ENCODE measurements at places on chromosomes 5 and 9.

GRCh38 chr9:77601476-77602099, 46.5 kb downstream of the GNA14 start:
- DNase-seq: no peak

GRCh38 chr5:171639966-171640365, 145.7 kb upstream of the SMIM23 start:
- no peak for DNase-seq

DNA sequence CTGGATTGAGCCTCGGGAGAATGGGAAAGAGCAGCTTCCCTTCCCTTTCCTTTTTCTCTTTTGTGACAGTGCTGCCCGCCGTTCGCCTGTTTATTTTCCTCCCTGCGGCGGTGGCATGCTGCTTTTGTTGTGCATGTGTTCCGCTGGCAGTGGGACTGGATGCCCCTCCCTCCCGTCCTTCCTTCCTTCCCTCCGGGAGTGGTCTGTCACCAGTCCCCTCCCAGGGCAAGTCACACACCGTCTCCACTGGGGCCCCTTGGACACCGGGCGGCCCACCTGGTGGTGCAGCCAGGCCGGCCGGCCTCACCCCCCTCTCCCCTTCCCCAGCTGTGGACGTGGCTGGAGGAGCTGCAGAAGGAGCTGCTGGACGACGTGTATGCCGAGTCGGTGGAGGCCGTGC, 214.7 kb downstream of the TRIO start:
- no peak for DNase-seq

DNA sequence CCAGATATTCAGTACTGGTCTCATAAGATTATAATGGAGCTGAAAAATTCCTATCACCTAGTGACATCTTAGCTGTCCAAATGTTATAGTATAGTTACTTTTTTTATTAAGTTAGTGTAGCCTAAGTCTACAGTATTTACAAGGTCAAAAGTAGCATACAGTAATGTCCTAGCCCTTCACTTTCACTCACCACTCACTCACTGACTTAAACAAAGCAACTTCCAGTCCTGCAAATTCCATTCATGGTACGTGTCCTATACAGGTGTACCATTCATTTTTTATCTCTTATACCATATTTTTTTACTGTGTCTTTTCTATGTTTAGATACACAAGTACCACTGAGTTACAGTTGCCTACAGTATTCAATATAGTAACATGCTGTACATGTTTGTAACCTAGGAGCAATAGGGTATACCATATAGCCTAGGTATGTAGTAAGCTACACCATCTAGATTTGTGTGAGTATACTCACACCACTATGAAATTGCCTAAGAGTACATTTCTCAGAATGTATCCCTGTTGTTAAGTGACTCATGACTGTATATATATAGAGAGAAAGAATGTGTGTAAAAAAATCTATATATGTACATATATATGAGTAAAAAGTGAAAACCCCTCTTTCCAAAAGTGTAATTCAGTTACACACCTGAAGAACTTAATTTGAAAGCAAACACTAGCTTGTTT, 234.8 kb upstream of the WWC1 start:
- DNase-seq: no peak

DNA sequence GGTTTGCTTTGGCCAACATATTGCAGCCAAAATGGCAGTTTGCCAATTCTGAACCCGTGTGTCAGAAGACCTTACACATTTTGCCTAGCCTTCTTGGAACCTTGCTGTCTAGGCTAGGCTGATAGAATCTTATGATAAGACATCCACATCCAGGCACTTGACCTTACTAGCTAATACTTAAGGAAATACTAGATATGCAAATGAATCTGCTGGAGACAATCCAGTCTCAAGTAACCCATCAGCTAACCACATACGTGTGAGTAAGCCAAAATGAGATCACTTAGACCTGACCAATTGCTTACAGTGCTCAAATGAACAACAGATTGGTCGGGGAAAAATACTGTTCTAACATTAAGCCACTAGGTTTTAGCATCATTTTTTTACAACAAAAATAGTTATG, 1504.6 kb upstream of the CDH9 start:
- no peak for DNase-seq

DNA sequence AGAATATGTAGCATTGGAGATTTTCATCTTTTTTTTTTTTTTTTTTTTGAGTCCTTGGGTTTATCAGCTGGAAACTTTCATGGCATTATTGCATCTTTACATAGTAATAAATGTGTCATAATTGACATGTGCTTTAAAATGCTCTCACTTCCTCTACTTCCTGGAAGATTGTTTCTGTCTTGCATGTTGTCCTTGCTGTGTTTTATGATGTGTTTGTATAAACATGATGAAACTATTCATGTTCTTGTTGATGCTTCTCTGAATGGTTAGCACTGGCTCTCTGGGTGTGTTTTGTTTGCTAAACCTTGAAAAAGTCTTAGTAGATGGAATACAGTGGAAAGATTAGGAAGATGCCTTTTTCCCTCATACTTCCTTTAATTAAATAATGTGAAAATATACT, 87.9 kb downstream of the IQGAP2 start:
- DNase-seq: no peak

DNA sequence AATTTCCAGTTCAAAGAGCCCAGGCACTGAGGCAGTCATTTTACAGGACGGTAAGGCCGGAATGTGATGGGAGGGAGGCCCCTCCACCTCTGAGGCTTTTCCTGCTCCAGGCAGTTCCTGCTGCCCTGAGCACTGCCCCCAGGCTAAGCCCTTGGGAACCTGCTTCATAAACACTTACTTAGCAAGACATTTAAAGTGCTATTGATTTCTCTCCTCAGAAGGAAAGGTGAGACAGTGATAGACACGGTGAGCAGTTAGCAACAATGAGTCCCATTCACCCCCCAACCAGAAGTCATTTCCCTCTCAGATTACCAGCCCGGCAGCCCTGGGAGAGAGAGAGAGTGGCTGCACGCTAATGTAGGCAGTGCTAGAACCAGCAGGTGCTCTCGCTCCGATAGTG, 462.5 kb downstream of the SPOCK1 start:
- DNase-seq: no peak

DNA sequence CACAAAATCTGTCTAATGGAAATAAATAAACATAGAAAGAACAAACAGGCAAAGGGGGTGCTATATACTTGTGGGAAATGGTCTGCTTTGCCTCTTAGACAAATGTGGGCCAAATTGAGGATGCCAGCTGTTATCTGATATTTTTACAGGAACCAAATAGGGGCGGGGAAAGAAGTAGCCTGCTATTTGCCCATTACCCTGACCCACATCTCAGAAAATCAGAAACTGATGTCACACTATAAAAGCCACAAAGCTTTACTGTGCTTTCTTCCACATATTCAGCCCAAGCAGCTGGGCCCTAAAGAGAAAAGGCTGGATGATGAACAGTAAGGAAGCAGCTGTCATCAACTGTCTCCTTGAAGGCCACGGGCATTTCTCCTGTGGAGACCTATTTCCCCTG, 97.3 kb downstream of the ELAVL2 start:
- no peak for DNase-seq

DNA sequence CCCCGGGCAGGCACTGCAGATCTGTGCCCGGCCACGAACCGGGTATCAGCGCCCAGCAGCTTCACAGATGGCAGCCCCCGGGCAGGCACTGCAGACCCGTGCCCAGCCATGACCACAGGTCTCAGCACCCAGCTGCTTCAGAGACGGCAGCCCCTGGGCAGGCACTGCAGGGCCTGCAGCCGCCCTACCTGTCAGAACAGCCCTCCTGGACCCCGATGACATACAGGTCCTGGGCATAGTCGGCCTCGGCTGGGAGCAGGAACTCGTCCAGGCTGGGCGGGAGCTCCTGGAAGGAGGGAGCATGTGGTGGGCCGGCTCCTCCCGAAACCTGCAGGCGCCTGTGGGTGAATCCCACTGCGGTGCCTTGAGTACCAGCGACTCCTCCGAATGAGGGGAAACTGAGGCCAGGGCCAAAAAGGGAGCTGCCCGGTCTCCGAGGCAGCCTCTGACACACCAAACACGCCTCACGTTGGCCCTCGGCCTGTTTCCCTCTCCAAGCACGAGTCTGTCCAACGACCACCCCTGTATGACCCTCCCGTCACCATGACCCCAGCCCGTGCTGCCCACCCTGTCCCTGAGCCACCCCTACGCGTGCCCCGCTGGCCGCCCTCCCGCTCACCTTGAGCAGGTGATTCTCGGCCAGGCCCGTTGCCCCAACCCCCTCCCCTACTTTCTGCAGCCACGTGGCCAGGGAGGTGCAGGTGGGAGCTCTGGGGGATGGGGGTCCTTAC, 5.6 kb downstream of the INPP5E start:
- no peak for DNase-seq

GRCh38 chr5:137833463-137833862, 34.2 kb upstream of the MYOT start:
- DNase-seq: no peak

GRCh38 chr9:131272212-131272611, 4.1 kb downstream of the FAM78A start:
- DNase-seq: no peak

DNA sequence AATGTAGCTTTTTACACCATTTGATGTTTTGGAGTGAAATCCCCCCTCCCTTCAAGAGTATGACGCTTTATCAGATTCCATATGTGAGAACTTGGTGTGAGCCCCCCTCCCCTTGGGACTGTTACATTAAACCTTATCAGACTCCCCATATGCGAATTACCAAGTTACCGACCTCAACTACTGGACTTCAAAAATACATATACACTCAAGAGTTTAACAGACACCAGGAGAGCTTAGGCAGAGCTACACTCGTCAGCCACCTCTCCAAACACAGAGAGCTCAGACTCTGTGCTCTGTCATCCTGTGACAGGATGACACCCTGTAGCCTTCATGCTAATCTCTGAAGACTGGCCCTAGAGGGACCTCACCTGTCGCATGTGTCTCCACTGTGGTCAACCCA, 50.2 kb downstream of the FAM114A2 start:
- DNase-seq: no peak

GRCh38 chr5:147175516-147176097, 59.2 kb upstream of the STK32A start:
- DNase-seq: no peak

DNA sequence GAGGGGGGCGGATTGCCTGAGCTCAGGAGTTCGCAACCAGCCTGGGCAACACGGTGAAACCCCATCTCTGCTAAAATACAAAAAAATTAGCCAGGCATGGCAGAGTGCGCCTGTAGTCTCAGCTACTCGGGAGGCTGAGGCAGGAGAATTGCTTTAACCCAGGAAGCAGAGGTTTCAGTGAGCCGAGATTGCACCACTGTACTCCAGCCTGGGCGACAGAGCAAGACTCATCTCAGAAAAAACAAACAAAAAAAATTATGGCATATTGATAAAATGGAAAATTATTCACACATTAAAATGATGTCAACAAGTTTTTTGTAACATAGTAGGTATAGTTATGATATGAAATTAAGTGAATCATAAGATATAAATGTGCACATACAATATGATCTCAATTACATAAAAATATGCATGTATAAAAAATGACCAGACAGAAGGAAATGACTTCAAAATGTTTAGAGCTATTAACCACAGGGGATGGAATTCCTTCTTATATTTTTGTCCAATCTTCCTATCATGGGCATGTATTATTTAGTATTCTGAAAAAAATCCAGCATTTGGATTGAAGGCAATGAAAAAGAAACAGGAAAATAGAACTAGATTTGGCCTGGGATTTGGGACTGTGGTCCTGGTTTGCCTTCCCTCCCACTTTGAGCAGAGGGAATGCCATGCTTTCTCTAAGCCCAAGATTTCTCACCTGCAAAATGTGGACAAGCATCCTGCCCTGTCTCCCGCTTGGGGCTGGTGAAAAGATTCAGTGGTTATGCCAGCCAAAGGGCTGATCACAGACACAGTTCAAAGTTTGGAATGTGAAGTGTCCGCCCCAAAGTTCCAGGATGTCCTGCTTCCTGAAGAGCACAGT, 19.5 kb downstream of the SPAAR start:
- DNase-seq: no peak

DNA sequence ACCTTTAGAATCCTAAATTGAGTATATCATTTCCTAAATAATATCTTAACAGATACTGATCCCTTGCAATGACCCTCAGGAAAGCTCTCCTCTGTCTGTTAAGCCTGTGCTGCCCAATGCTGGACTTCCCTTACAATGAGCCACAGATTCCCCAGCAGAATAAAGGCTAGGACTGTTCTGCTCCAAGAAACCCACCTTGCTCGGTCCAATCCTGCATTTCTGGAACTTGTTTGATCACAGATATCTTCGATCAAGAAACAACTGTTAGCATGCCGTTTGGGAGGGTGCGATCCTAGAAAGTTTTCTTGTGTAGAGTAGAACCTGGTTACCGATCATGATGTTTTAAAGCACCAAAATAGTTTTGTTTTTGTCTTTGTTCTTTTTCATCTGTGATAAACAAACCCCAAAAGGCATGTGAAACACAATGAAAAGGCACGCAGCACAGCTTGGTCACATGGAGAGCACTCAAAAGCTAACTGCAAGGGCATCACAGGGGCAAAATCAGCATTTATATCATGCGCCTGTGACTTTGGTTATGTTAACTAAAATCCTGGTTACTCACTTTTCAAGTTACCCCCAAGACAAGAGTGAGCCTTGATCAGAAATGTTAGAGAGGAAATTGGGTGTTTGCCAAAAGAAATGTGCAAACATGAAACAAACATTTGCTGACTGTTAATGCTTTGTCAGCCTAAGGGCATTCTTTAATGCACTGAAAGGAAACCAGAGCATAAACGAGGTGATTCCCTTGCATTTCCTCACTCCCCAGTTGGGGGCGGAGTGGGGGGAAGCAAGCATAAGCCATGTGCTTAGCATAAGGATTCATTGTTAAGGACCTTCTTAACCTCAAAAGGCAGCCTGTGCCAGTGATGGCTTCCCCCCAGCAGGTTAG, 61.9 kb upstream of the ADAMTS16 start:
- DNase-seq: no peak

Data from cardiac septum (tissue), 1 donor.